Heart left ventricle (tissue), 16 donors: ENCODE measurements at places on chromosomes 7 and 10. TPM values are rescaled to one million over a fixed set of nuclear protein-coding genes. Genes with fewer than 3 reads are reported as not detected.

Gene CALML3
- not detected for total RNA-seq

Gene TEX47
- total RNA-seq = not detected

Gene OR2A7
- 0.81 TPM for total RNA-seq

Gene SEMA3A
- 0.32 TPM for total RNA-seq

Gene LRRC4
- 3.9 TPM for total RNA-seq

Gene CALN1
- not detected for total RNA-seq

Gene MYOZ1
- total RNA-seq = 2.5 TPM

Gene SFTPA1
- not detected for total RNA-seq

Gene ZNF467
- 3.3 TPM for total RNA-seq

GRCh38 chr7:45588466-45588865, 14.3 kb downstream of the ADCY1 start:
- no peak for DNase-seq

DNA sequence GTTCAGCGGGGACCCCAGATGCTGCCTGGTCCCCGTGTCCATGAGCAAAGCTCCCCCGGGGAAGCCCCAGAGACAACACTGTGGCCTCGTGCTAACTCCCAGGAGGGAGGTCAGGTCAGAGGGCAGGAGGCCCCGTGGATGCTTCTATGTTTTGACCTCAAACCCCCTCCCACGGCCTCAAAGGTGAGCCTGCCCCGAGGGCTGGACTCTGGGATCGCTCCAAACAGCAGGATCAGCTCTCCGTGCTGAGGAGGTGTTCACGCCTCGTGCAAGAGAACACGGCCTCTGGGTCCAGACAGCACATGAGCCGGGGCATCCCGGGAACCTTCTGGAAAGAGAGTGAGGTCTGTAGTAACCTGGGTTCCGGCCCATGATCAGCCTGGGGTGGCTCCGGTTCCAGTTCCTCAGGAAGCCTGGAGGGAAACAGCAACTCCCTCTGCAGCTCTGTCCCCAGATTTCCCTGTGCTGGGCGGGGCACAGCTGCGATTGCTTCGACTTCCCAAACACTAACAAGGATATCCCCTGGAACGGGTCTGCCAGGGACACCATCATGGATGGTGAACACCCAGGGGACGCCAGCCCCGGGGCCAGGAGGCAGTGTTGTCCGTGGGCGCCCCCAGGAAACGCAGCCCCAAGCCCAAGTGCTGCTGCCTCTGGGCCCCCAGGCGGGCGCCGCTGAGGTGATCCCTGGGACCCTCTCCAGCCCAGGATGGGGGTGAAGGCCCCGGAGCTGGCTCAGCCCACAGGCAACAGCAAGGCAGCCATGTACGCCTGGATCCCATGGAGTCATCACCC, 18.0 kb upstream of the INPP5A start:
- peak; percentile 59 for DNase-seq

GRCh38 chr10:100021322-100021721, 11.6 kb upstream of the DNMBP start:
- DNase-seq = no peak

- DNase-seq = no peak
Measured at GRCh38 chr7:144445590-144445989, 42.1 kb upstream of the NOBOX start.

DNA sequence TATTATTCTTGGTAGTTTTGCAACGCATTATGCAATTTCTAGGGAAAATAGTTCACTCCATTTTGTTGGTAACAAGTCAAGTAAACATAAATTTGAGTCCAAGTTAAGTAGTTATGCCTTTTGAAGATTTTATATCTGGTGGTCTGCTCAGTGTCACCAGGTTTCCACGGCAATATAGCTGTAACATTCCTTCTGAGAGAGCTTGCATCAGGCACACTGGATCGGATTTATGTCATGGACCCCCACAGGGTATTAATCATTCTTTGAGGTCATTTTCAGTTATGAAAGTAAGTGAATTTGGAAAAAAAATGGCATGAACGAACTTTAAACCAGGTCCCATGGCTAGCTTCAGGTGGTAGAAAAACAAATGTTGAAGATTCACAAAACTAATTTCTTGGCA, 136.3 kb downstream of the POLR1F start:
- no peak for DNase-seq

DNA sequence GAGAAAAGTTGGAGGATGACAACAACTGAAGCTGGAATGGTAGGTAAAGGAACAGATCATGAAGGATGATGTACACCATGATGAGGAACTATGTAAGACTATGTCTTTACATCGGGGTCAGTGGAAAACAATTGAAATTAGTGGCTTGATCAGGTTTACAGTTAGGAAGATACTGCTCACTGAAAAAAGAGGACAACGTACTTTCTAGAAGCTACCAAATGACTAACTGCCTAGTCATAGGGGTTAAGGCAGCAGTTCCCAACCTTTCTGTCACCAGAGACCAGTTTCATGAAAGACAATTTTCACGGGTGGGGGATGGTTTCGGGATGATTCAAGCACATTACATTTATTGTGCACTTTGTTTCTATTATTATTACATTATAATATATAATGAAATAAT, 91.6 kb upstream of the ANKRD1 start:
- DNase-seq = no peak

DNA sequence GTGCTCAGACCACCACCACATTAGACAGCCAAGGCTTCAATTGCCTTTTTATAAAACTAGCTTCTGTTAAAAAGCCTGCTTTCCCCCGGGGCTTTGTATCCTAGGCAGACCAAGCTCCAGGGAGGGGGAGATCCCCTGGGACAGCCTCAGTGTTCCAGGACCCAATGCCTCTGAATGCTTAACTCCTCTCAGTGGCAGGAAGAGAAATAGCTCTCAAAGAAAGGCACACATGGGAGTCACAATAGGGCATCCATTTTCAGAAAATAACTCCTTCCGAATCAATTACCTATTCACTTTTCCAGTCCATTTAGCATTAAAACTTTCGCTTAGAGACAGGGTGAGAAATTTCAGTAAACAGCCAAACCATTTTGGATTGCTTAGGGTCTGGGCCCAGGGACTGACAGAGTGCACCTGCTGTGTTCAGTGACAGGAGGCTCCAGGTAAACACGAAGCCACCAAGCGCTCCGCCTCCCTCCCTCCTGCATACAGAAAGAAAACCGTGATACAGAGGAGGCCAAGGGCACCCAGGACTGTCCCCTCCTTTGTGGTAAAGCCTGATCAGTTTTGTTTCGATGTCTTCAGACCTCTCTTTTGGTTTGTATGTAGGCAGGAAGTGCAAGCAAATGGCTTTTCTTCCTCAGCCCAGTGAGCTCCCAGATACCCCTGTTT, 599.7 kb downstream of the KCNMA1 start:
- no peak for DNase-seq

GRCh38 chr10:20173046-20173445, 356.8 kb downstream of the PLXDC2 start:
- DNase-seq = no peak

DNA sequence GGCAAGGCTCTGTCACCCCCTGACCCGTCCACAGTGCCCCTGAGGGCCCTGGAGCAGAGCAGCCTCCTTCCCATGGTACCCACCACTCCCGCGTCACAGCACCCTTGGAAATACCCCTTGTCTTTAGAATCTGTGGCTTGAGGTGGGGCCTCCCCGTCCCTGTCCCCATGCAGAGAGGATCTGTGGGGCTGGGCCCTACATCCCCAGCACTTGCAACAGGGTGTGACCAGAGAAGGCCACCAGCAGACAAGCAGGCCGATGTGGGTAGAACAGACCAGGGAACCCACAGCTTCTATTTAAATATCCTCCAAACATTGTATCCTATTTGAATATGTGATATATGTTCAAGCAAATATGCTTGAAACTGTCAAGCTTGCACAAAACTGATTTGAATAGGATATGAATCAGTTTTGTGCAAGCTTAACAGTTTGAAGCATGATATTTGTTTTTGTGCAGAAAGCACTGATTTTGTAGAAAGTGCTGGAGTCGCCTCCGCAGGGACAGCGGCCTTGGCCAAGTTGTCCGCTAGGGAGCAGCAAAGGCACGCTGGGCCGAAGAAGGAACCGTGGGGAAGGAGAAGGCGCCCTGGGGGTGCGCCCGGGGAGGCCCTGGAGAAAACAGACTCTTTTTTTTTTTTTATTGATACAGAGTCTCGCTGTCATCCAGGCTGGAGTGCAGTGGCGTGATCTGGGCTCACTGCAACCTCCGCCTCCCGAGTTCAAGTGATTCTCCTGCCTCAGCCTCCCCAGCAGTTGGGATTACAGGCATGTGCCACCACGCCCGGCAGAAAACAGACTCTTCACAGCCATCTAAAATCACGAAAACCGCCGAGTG, 2.2 kb downstream of the CFAP46 start:
- no peak for DNase-seq

- no peak for DNase-seq
Measured at GRCh38 chr10:98302741-98303365, 34.9 kb upstream of the LOXL4 start.

- DNase-seq = no peak
Measured at GRCh38 chr7:44958645-44959344, 20.0 kb downstream of the MYO1G start.

GRCh38 chr10:117165538-117166417, 27.7 kb upstream of the VAX1 start:
- no peak for DNase-seq

DNA sequence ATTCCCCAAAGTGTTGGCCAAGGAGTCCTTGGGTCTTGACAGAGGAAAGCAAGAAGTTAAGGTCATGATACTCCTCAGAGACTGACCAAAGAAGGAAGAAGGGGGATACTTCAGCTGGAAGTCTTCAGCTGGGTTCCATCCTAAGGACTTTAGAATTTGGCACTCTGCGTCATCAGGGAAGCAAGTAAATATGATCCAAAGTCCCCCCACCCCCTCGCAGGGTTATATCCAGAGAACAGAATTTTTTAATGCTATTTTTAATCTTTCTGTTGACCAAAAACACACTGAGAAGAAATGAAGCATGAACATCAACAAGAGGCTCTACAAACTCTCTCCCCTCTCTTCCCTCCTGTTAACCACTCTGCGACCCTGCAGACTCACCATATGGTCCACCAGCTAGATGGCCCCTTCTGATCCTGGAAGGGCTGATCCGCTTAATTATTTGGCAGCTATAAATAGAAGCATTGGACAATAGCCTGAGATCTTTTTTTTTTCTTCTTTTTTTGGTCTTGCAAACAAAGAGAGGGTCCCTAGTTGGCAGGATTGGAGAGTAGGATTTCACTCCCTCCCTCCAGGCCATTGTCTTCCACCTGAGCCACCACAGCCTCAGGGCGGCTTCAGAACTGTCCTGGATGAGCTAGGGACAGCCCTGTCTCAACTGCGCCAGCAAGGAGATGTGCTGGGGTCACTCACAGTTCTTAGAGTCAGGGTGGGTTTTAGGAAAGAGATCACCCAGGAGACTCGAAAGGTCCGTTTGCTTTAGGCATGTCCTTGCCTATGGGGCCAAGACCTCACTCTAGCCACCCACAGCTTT, 196.0 kb downstream of the KCNMA1 start:
- DNase-seq = no peak

DNA sequence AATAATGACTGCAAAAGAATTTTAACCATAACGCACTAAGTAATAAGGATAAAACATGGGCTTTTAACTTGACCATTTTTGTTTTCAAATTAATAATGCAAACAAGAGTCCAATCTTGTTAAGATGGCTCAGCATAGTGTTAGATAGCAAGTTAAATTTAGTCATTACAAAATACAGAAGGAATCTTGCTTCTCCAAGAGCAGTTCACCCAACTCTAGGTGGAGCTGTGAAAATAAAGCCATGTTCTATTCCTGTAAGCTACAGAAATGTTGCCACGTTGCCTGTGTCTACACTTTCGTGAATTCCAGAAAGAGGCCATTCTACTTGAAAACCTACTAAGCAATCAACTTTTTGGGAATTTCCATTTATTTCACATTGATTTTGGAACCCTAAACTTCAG, 191.9 kb downstream of the SFMBT2 start:
- DNase-seq = no peak

- no peak for DNase-seq
Measured at GRCh38 chr7:136495081-136495480, 373.4 kb upstream of the CHRM2 start.

- DNase-seq = no peak
Measured at GRCh38 chr10:16732376-16732775, 84.8 kb downstream of the RSU1 start.

DNA sequence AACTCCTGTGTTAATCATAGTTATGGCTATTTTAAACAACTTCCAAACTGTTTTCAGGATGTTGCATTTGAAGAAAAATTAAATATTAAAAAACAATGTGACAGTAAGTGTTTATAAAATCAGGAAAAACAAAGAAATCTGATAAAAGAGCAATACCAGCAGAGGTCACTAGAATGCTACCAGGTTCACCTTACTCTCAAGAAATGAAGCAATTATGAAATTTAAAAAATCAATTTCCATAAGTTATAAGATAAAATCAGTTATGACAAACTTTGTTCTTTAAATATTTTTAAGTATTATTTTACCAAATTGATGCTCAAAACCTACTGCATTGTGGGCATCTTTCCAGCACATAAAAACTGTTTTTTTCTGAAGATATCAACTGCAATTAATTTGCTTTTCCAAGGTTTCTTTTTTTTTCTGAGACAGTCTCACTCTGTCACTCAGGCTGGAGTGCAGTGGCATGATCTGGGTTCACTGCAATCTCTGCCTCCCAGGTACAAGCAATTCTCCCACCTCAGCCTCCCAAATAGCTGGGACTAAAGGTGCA, 50.7 kb upstream of the RHEB start:
- DNase-seq = no peak

GRCh38 chr10:113854761-113855588, 514 bp downstream of the NHLRC2 start:
- peak; percentile 74 for DNase-seq

GRCh38 chr10:62148155-62148554, 120.5 kb downstream of the RTKN2 start:
- no peak for DNase-seq

DNA sequence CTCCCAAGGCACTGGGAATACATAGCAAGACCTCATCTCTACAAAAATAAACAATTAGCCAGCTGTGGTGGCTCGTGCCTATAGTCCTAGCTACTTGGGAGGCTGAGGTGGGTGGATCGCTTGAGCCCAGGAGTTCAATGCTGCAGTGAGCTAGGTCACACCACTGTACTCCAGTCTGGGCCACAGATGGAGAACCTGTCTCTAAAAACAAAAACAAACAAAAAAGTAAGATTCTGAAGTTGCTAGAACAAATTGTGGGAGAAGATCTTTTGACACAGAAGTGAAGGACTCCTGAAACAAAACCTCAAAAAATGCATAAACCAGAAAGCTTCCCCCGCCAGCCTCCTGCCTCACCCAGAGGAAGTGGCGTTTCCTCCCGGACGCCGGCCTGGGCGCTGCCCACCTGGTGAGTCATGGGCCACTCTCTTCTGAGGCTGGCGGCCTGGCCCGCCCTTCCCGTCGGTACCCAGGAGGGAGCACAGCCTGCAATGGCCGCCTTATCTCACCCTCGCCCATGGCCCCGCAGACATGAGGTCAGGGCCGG, 25.4 kb upstream of the ELN start:
- peak; percentile 66 for DNase-seq

DNA sequence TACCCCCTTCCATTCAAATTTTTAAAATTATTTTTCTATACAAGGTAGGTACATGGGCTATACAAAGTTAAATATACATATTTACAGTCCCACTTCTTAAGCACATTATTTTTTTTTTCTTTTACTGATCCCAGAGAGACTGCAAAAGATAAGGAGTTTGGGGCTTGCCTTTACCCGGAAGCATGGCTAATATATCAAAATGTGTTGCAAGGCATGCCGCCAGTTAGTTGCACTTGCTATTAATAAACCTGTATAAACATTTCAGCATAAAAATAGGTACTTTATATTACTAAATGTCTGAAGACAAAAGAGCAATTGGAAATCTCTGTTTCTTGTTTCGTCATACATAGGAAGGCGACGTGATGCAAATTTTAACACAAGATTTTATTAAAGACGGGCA, 21.5 kb upstream of the PDLIM1 start:
- DNase-seq = no peak
